ENCODE measurements at places on chromosomes 1 and 21.
A peak's percentile ranks its signal among the peaks of the same experiment; 100 is the strongest.

DNA sequence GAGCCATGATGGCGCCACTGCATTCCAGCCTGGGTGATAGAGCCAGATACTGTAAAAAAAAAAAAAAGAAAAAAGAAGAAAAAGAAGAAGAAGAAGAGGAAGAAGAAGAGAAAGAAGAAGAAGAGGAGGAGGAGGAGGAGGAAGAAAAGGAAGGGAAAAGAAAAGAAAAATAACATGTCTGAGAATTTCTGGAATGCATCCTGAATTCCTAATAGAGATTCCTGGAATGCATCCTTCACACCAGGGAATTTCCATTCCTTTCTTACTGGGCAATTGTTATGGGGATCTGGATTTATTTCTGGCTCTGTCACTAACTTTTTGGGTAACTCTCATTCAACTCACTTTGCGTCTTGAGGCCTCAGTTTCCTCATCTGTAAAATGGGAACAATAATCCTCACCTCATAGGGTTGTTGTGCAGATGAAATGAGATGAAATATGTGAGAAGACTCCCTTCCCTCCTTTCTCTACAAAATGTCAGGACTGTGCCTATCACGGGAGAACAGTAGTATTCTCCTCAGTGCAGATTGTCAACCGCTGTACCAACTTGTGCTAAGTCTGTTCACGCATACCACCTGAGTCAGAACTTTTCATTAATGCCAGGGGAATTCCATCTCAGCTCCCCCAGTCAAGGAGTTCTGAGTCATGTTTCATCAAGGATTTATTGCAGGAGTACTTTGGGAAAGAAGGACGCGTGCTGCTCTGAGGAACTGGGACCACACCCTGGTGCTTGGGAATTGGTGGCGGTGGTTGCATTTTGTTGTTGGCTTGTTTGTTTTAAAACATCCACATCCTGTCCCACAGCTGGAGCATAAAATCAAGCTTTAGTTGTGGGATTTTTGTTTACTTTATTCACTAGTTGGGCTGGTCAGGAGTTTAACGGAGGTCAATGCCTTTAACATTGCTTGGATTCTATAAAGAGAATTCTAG, 42.4 kb upstream of the ROR1 start:
- DNase-seq, result no peak

- DNase-seq, result no peak
These were observed 195.6 kb downstream of the HMCN1 start for GRCh38 chr1:185929776-185930175.

DNA sequence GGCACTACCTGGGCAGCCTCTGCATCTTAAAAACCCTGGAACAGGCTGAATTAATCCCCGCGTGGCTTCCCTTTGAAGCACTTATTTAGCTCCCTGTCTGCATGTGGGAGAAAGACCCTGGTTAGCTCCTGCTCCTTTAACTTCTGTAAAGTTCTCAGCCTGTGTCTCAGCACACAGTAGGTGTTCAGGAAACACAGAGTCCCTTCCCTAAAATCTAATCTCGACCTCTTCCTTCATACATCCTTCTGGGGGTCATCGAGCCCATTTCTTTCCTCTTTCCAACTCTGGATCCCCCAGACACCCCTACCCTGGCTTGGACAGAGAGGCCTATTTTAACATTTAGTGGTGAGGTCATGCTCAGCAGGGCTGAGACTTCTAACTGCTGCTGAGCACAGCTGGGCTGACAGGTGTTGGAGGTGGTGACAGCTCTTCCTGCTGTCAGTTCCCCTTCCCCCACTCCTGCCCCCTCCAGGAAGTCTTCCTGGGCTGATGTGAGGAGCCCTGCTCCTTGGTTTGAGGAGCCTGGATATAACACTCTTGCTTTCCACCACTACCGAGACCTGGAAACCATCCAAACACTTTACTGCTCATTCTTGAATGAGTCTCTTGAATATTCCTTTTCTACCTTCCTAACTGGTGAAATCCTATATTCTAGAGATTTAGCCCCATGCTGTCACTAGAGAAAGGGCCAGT, 5.3 kb downstream of the E2F2 start:
- DNase-seq, result peak; percentile 92

GRCh38 chr1:53878492-53879105, 11.0 kb downstream of the YIPF1 start:
- peak; percentile 67 for DNase-seq

- no peak for DNase-seq
These were observed 2.2 kb downstream of the TMEM200B start for GRCh38 chr1:29121516-29121935.

DNA sequence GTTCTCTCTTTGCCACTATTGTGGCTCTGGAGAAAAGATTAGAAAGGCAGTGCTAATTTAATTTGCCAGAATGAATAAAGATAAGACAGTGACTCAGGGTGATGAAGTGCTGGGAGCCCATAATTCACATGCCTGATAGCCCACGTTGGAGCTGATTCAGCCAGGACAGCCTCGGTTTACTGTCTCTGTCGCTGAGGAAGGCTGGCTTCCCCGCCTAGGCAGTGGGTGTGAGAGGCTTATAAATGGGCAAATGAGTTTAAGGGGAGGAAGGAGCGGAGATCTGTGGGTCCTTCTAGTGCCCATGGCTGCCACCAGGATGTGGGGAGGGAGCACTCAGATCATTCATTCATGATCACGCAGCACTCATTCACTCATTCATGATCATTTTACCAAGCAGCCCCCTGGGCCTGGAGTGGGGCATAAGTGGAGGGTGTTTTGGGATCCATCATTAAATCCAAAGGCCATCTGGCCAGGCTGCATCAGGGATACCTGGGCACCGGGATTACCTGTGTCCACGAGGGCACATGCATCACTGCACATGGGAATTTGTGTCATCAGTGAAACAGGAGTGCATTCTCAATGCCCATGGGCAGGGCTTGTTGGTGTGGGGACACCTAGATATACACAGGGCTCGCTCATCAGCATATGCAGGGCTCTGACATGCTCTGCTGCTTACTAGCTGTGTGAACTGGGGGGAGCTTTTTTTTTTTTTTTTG, 315.4 kb downstream of the MATN1 start:
- DNase-seq, result no peak

- DNase-seq, result peak; percentile 52
These were observed 631 bp upstream of the SPATC1L start for GRCh38 chr21:46184625-46185555.

- no peak for DNase-seq
These were observed 35.1 kb downstream of the CATSPERE start for GRCh38 chr1:244496186-244496585.

GRCh38 chr1:183609313-183609712, 19.1 kb upstream of the NCF2 start:
- peak; percentile 43 for DNase-seq

DNA sequence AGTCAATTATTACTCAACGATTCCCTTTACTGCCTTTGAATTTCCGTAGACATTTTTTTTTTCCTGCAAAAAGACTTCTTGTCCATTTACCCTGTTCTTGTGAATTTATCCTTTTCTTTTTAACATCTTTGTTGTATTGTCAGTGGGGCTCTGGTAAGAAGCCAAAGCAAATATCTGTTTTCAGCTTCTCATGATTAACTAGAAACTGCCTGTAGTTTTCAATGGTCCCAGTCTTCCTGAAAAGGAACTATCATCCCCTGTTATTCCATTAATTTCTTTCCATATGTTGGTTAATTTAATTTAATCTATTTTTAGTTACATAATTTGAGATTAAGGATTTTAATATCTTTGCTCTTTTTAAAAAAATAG, 28.0 kb downstream of the SH3BGR start:
- no peak for DNase-seq

DNA sequence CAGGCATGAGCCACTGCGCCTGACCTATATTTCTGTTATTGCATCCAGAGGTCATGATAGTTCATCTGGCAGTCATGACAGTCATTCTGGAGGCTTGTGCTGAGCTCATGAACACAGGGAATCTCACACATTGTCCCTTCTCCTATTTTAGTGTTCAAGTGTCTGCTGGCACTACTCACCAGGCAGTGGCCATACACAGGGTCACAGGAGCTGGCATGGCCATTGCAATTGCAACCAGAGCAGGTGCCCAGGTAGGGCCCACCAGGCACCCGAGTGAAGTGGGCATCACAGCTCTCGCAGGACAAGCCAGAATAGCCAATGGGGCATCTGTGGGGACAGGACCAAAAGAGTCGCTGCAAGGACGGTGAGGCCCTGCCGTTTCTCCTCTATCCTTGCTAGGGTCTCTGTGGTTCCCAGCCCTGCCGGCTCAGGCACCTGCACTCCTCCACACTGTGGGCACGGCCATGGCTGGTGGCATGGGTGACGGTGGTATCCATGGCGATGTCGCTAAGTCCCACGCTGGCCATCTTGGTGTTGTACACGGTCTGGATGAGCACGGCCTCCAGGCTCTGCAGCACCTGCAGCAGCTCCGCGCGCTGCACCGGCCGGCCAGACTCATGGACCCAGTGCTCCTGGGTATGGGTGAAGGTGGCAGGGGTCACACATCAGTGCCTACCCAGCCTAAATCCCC, 57.0 kb downstream of the HSPG2 start:
- no peak for DNase-seq

GRCh38 chr1:90045853-90046563, 51.1 kb downstream of the ZNF326 start:
- DNase-seq, result peak; percentile 29

GRCh38 chr1:88141499-88142074, 542.5 kb upstream of the PKN2 start:
- DNase-seq, result no peak

DNA sequence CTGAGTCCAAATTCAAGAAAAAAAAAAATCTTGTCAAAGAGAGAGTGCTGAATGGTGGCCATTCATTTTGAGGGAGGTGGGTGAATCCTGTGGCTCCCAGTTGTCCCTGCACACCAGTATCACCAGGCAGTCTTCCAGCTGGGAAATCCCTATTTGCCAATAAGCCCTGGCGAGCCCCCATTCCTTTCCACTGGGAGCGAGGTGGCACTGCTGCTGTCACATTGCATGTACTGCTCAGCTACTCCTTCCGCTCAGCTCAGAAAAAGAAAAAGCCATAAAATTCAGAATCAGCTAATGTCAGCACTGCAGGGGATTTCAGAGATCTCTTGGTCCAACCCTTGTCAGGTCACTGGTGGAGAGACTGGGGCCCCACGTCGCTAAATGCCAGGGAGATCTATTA, 298.5 kb downstream of the OMA1 start:
- DNase-seq, result no peak

GRCh38 chr1:27687906-27688305, 15.9 kb upstream of the IFI6 start:
- DNase-seq, result no peak

DNA sequence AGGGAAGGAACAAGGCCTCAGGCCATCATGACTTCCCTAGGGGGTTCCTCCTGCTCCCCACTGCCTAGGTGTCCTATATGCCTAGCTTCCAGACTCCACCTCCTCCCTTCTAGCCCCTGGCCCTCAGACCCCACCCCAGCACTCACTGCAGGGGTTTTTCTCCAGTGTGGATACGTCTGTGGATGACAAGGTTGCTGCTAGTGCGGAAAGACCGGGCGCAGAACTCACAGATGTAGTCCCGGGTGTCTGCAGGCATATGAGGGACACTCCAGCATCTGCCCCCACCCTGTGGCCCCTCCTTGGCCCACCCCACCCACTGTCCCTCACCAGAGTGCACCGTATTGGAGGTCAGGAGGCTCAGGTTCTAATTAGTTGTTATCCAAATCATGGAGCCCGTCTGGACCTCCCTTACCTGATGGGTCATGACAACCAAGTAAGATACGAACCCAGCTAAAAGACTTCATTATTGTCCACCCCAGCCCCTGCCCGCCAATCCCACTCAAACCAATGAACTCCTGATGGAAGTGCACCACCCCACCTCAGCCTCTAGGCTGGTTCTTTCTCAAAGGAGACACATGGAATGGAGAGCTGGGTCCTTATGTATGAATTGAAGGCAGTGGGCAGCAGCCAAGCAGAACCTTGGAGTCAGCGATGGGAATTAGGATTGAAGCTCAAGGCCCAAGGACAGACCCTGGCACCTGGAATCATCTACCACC, 8.2 kb downstream of the ZNF692 start:
- DNase-seq, result no peak

- no peak for DNase-seq
These were observed 6.8 kb upstream of the SFN start for GRCh38 chr1:26856181-26856580.

DNA sequence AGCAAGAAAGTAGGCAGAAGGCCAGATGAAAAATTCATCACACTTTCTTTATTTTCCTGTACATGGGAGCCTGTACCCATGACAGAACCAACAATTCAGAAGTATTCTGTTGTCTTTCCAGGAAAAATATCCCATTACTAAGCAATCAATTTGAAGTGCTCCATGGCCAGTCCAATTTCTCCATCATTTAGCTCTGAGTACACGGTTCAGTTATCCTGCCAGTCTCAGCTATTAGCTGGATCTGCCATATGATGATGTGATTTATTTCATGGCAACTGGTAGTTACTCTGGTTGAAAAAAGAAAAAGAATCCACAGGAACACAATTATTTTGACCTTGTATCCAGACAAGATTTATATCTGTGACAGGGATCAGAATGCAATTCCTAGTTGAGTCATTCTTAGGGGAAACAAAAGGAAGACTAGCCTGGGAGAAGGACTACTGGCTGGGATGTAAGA, 70.6 kb upstream of the GORAB start:
- no peak for DNase-seq

DNA sequence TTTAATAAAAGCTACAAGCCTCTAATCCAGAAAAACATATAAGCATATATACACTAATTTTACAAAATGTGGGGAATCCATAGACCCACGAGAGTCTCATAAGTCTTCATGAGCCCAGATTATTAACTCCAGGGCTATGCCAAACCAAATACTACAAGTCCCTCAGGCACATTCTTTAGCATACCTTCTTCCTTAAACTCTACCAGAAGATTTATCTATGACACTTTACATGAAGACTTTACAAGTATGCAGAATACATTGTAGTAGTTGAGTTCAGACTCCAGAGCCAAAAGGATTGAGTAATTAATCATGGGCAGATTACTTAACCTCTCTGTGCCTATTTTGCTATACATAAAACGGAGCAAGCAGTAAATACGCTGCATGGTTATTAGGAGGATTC, 793.7 kb upstream of the ADGRL2 start:
- no peak for DNase-seq

GRCh38 chr1:25519624-25520023, 23.8 kb upstream of the LDLRAP1 start:
- no peak for DNase-seq

- peak; percentile 17 for DNase-seq
These were observed 1.2 kb downstream of the PIGP start for GRCh38 chr21:37071561-37072273.

- DNase-seq, result no peak
These were observed 3.6 kb downstream of the BEND5 start for GRCh38 chr1:48773133-48773532.

GRCh38 chr1:163999131-163999530, 559.9 kb upstream of the PBX1 start:
- DNase-seq, result no peak
